ENCODE measurements at places on chromosomes 1 and 21. TPM values are rescaled to one million over a fixed set of nuclear protein-coding genes. Genes with fewer than 3 reads are reported as not detected.

GRCh38 chr21:16455978-16456377 is 726.2 kb downstream of the USP25 start:
- H3K4me1 ChIP-seq: peaks cover 12% of the 10 kb centered on the region
- peak overlapping the region; percentile 89 for H3K27ac ChIP-seq
- H3K27me3 ChIP-seq: no peaks in the 10 kb centered on the region

GRCh38 chr1:234899041-234899729 is 229.5 kb downstream of the TOMM20 start:
- peaks cover 6% of the 10 kb centered on the region for H3K27me3 ChIP-seq
- H3K4me3 ChIP-seq: no peak overlapping the region
- peaks cover 17% of the 10 kb centered on the region for H3K4me1 ChIP-seq

DNA sequence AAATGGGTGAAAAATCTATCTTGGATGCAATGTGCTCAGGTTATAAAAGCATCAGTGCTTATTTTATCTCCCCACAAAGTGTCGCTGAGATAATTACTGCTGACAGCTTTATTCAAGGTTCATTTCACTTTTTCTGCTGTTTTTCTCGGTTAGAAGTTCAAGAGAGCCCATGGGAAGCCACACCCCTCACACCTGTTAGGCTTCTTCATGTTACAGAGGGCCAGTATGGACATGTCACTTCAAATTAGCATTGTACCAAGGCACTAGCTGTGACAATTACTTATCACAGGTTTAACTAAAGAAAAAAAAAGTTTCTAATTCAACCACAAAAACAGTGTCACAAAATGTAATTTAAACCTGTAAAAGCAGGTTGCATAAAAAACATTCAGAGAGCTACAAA is 187.3 kb upstream of the DMRTA2 start:
- no peak overlapping the region for H3K27ac ChIP-seq
- peaks cover 4% of the 10 kb centered on the region for H3K4me1 ChIP-seq
- DNase-seq: no peak
- H3K4me3 ChIP-seq: no peak overlapping the region

CACNA1S gene
- 0.07 TPM for total RNA-seq

- no peak overlapping the region for H3K27ac ChIP-seq
- H3K27me3 ChIP-seq: peaks cover 3% of the 10 kb centered on the region
- no peaks in the 10 kb centered on the region for H3K36me3 ChIP-seq
- peaks cover 2% of the 10 kb centered on the region for H3K4me1 ChIP-seq
Observed at GRCh38 chr1:150484431-150484830, 2.8 kb upstream of the TARS2 start.

OR2T33 gene
- not detected for total RNA-seq

DNA sequence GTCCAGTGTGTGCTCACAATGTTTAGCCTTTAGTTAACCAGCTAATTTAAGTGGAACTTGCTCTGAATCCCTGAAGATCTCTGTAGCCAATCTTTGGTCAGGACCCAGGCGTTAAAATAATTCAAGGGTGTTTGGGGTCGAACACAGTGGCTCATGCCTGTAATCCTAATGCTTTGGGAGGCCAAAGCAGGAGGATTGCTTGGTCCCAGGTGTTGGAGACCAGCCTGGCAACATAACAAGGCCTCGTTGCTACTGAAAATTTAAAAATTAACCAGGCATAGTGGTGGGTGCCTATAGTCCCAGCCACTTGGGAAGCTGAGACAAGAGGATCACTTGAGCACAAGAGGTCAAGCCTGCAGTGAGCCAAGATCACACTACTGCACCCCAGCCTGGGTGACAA is 94.3 kb downstream of the ITSN1 start:
- H3K4me1 ChIP-seq: no peaks in the 10 kb centered on the region
- no peaks in the 10 kb centered on the region for H3K27me3 ChIP-seq
- H3K36me3 ChIP-seq: no peaks in the 10 kb centered on the region
- H3K4me3 ChIP-seq: no peak overlapping the region
- H3K27ac ChIP-seq: no peak overlapping the region
- DNase-seq: no peak

CAP1 gene
- total RNA-seq: 293 TPM

TSPAN1 gene
- total RNA-seq: 2.3 TPM

DNA sequence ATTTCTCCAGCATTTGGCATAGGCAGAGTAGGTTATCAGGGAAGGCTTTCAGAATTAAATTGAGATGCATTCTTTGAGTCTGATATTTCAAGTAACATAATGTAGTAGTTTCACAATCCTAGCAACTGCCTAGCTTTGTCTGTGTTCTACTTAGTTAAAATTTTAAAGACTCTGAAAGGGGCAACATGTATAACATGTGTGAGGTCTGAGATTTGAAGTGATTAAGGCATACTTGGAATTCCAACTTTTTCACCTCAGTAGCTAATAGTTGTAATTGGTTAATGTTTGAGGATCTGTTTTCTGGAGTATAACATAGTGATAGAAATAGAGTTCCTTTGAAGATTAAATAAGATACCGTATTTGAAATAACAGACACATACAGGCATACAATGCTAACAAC is 335.2 kb upstream of the BEND5 start:
- H3K4me1 ChIP-seq: no peaks in the 10 kb centered on the region
- no peak overlapping the region for H3K4me3 ChIP-seq
- H3K27ac ChIP-seq: no peak overlapping the region
- no peak for DNase-seq

Measured in glutamatergic neuron (in vitro differentiated cells).